ENCODE measurements at places on chromosomes 3 and 15. TPM values are rescaled to one million over a fixed set of nuclear protein-coding genes. Genes with fewer than 3 reads are reported as not detected.

The GALNT15 gene
- 0.11 TPM for total RNA-seq

The LRRC49 gene
- total RNA-seq = 21.2 TPM

DNA sequence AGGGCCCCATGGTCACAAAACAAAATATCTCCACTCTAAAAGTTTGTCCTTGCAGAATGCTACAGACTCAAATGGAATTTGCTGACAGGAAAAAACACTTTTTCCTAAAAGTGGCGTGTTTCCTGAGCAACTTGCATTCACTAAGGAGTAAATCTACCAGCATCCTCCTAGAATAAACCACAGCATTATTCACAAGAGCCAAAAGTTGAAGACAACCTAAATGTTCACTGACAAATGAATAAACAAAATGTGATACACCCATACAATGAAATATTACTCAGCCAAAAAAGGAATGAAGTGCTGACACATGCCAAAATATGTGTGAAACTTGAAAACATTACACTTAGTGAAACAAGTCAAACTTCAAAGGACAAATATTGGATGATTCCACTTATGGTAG is 28.9 kb downstream of the ITGB5 start:
- DNase-seq = no peak
- H3K36me3 ChIP-seq = peaks cover 20% of the 10 kb centered on the region
- H3K27me3 ChIP-seq = no peaks in the 10 kb centered on the region
- H3K4me3 ChIP-seq = no peak overlapping the region
- no peak overlapping the region for H3K27ac ChIP-seq

GRCh38 chr3:151925876-151926275 is 52.4 kb downstream of the SUCNR1 start:
- DNase-seq = no peak
- no peaks in the 10 kb centered on the region for H3K36me3 ChIP-seq

The DMXL2 gene
- 44.8 TPM for total RNA-seq

The TRH gene
- 0.13 TPM for total RNA-seq

DNA sequence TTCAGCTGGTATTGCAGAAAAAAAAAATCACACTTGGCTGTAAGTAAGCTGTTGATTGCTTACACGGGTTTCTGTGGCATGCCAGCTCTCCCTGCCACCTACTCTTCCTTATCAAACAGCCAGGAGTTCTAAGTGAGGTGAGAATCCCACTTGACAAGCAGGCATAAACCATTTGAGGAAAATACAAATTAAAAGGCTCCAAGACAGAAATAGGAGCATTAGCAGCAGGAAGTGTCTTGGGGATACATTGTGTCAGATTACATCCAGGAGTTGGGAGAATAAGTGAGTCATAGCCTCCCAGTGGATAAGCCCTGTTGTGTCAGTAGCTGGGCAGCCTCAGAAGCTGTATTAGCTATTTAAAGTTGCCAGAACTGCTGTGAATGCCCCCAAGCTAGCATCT is 256.0 kb downstream of the CNTN4 start:
- DNase-seq = no peak
- peaks cover 18% of the 10 kb centered on the region for H3K4me1 ChIP-seq
- no peak overlapping the region for H3K4me3 ChIP-seq
- peaks cover 9% of the 10 kb centered on the region for H3K36me3 ChIP-seq

DNA sequence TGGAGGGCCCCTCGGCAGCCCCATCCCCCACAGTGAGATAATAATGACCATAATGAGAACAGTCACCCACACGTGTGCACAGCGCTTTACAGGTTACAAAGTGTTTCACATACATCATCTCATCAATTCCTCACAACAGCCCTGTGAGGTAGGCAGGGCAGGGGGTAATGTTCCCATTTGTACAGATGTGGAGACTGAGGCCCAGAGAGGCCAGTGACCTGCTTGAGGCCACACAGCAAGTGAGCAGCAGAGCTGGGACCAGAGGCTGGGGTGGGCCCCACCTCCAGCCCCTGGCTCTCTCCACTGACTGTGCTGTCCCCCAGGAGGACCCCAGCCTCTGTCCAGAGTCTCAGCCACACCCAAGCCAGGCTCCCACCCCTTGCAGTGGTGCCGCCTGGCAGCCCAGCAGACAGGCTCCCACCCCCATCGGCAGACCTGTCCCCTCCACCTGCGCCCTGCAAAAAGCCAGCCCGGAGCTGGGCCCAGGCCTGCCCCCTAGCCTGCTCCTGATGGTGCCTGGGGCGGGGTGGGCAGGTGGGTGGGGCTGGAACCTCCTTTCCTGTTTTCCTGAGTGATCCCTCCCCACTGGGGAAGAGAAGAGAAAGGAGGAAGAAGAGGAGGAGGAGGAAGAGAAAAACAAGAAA is 19.6 kb downstream of the LINGO1 start:
- H3K27ac ChIP-seq = no peak overlapping the region
- DNase-seq = no peak
- no peaks in the 10 kb centered on the region for H3K27me3 ChIP-seq
- H3K4me1 ChIP-seq = peaks cover 2% of the 10 kb centered on the region

The MCCC1 gene
- 36.4 TPM for total RNA-seq

DNA sequence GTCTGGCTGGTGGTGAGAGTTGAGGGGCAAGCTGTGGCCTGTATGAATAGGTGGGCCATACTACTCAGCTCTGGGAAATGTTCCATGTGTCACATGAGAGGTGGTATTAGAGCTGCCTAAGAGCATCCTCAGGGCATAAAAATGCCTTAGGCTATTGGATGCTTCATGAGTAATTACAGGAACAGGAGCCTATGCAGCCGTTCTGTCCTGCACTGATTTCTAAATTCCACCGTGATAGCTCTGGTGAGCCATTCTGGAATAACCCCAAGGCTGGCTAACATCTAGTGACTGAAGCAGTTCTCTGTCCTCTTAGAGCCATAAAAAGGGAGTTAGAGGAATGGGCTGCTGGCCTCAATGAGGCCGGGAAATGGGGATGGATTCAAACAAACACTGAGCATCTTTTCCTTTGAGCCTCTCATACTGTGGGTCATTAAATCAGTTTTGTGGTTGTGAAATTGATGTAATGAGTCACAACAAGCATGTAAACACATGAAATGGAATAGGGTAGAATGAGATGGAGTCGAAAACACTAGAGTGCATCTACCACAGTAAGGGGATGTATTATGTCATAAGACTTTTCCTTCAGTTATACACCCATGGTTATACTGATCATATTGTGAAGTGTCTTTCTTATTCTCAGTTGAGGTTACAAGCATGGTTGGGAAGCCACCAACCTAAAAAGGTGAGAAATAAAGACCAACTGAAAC is 41.0 kb downstream of the DGKG start:
- H3K4me1 ChIP-seq = no peaks in the 10 kb centered on the region
- no peak for DNase-seq
- no peak overlapping the region for H3K4me3 ChIP-seq
- H3K27ac ChIP-seq = no peak overlapping the region
- peaks cover 45% of the 10 kb centered on the region for H3K27me3 ChIP-seq

DNA sequence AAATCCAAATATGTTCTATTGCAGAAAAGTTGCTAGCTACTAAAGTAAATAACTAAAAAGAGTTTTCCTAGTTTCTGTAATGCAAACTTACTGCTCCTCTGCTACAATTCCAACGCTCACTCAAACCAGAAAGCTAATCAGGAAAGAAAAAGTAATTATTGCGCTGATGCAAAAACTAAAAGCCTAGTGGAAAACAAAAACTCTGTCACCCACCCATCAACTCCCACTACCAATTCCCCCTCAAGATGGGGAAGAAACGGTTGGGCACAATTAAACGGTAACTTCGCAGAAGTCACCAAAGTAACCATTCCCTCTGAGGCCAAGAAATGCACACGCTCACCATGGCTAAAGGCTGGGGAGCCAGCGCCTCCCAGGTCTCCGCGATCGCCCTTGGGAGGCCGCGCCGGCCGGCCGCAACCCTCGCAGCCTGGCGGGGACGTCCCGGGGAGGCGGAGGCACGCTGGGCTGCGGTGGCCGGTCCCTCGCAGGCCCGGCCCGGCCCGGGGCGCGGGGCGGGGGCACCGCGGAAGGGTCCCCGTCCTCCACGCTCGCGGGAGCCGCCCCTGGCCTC is 684 bp downstream of the SLTM start:
- H3K36me3 ChIP-seq = peaks cover 4% of the 10 kb centered on the region
- no peaks in the 10 kb centered on the region for H3K27me3 ChIP-seq
- H3K4me3 ChIP-seq = peak overlapping the region; percentile 87
- H3K4me1 ChIP-seq = peaks cover 25% of the 10 kb centered on the region
- peak overlapping the region; percentile 97 for H3K27ac ChIP-seq

GRCh38 chr3:188059351-188059750 is 94.6 kb upstream of the LPP start:
- no peaks in the 10 kb centered on the region for H3K36me3 ChIP-seq
- DNase-seq = no peak
- H3K27ac ChIP-seq = no peak overlapping the region
- H3K27me3 ChIP-seq = no peaks in the 10 kb centered on the region
- no peak overlapping the region for H3K4me3 ChIP-seq

The WDR93 gene
- total RNA-seq = 0.34 TPM

DNA sequence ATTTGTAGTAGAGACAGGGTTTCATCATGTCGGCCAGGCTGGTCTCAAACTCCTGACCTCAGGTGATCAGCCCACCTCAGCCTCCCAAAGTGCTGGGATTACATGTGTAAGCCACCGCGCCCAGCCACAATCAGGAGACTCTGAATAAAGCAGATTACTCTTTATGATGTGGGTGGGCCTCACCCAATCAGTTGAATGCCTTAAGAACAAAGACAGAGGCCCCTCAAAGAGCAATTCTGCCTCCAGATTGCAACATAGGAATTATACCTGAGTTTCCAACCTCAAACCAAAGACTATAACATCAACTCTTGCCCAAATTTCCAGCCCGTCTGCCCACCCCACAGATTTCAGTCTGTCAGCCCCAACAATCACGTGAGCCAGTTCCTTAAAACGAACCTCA is 18.8 kb upstream of the FAM174B start:
- H3K4me1 ChIP-seq = peaks cover 4% of the 10 kb centered on the region
- no peak overlapping the region for H3K4me3 ChIP-seq
- DNase-seq = no peak
- no peaks in the 10 kb centered on the region for H3K36me3 ChIP-seq

GRCh38 chr3:38805004-38805403 is 11.0 kb downstream of the SCN10A start:
- no peak overlapping the region for H3K4me3 ChIP-seq
- DNase-seq = no peak
- no peak overlapping the region for H3K27ac ChIP-seq

The NPHP3 gene
- total RNA-seq = 29.5 TPM

The CLDN1 gene
- 11.4 TPM for total RNA-seq

GRCh38 chr3:127025456-127025855 is 42.5 kb downstream of the PLXNA1 start:
- H3K36me3 ChIP-seq = peaks cover 5% of the 10 kb centered on the region
- H3K4me3 ChIP-seq = no peak overlapping the region
- no peak overlapping the region for H3K27ac ChIP-seq
- no peak for DNase-seq
- H3K4me1 ChIP-seq = no peaks in the 10 kb centered on the region

The GRAMD1C gene
- 7.7 TPM for total RNA-seq

The SIDT1 gene
- total RNA-seq = not detected

GRCh38 chr3:22236490-22237270 is 485.7 kb upstream of the ZNF385D start:
- H3K27ac ChIP-seq = no peak overlapping the region
- no peaks in the 10 kb centered on the region for H3K36me3 ChIP-seq
- no peak for DNase-seq
- H3K4me1 ChIP-seq = peaks cover 10% of the 10 kb centered on the region

Measured in mesothelial cell of epicardium (in vitro differentiated cells).